ENCODE measurements at places on chromosomes 3 and 15.

- no peak overlapping the region for H3K4me3 ChIP-seq
- H3K27me3 ChIP-seq: no peaks in the 10 kb centered on the region
- no peaks in the 10 kb centered on the region for H3K36me3 ChIP-seq
- no peaks in the 10 kb centered on the region for H3K4me1 ChIP-seq
These were observed 26.7 kb downstream of the SLC2A2 start for GRCh38 chr3:170999737-171000242.

DNA sequence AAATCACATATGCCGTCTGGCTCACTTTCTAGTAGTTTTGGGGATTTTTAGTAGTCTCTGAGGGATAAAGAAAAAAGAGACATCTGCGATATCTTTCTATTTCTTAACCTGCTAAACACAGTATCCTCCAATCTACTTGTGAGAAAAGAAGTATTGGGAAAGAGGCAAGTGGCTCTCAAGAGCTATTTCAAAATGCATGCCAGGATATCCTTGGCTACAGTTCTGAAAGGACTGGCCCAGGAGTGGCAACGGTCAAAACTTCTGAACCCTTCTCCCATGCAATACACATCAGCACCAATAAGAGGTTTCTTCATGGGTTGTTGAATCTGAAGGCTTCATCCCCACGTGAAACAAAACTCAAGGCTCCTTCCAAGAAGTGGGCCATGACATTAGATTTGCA lies 204.0 kb upstream of the WNT5A start:
- H3K4me1 ChIP-seq: no peaks in the 10 kb centered on the region
- no peak overlapping the region for H3K27ac ChIP-seq
- no peak for DNase-seq
- H3K36me3 ChIP-seq: no peaks in the 10 kb centered on the region
- peaks cover 1% of the 10 kb centered on the region for H3K27me3 ChIP-seq

GRCh38 chr3:150249779-150250470 lies 158.2 kb upstream of the TSC22D2 start:
- no peak for DNase-seq
- H3K36me3 ChIP-seq: no peaks in the 10 kb centered on the region
- H3K27ac ChIP-seq: no peak overlapping the region
- peaks cover 2% of the 10 kb centered on the region for H3K4me1 ChIP-seq
- H3K27me3 ChIP-seq: peaks cover 19% of the 10 kb centered on the region
- H3K4me3 ChIP-seq: no peak overlapping the region

DNA sequence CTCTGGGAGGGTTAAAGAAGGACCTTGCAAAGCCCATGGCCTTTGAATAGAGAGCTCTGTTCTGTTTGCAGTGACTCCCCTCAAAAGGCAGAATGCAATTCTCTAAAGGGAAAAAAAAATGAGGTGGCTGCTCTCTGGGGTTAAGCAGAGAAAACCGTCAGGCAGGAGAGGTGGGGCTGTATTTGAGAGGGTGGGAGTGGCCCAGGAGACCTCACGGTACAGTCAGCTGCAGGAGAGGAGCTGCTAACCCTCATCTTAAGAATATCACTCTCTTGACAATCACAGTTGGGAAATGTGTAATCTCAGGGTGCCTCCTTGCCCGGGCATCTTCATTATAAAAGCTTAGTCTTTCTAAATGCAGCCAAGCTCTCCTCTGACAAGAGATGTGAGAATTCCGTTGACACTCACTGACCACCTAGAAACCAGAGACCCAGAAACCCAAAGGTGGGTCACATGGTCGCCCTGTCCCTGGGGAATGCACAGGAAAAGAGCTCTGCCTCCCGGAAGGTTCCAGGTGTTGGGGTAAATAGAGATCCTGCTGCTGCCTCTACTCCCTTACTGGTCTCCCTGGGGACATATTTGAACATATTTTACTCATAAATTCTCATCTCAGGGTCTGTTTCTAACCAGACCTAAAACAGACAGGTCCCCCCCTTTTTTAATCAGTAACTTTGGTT lies 159.1 kb upstream of the CTDSPL start:
- no peaks in the 10 kb centered on the region for H3K36me3 ChIP-seq
- H3K4me3 ChIP-seq: no peak overlapping the region
- no peaks in the 10 kb centered on the region for H3K4me1 ChIP-seq
- H3K27me3 ChIP-seq: peaks cover 8% of the 10 kb centered on the region
- H3K27ac ChIP-seq: no peak overlapping the region

DNA sequence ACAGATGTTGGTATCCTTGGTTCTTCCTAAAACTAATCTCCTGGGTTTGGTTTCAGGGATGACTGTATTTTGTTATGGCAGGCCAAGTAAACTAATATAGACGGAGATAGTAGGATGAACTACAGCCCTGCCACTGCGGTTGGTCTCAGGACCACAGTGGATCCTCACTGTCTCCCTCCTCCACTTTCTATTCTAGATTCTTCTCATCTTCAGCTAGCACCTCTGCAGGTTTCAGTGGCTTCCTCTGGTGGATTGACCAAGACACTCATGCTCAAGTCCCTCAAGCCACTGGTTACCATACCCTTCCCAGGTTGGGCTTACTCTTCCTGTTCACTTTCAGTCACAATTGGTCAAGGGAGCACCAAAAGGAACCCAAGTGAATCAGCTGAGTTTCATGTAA lies 71.1 kb upstream of the CLDN18 start:
- no peak overlapping the region for H3K4me3 ChIP-seq
- H3K27ac ChIP-seq: no peak overlapping the region
- no peaks in the 10 kb centered on the region for H3K4me1 ChIP-seq
- H3K36me3 ChIP-seq: no peaks in the 10 kb centered on the region
- DNase-seq: no peak

- no peaks in the 10 kb centered on the region for H3K36me3 ChIP-seq
- H3K27ac ChIP-seq: no peak overlapping the region
- H3K4me3 ChIP-seq: no peak overlapping the region
- H3K27me3 ChIP-seq: no peaks in the 10 kb centered on the region
These were observed 614.8 kb upstream of the ZNF717 start for GRCh38 chr3:76400141-76400540.

GRCh38 chr3:12574661-12575060 lies 17.8 kb downstream of the MKRN2 start:
- no peak for DNase-seq
- no peak overlapping the region for H3K4me3 ChIP-seq
- peaks cover 92% of the 10 kb centered on the region for H3K36me3 ChIP-seq

GRCh38 chr3:37601832-37602231 lies 259.8 kb upstream of the CTDSPL start:
- no peak overlapping the region for H3K4me3 ChIP-seq
- H3K27ac ChIP-seq: no peak overlapping the region
- DNase-seq: no peak
- no peaks in the 10 kb centered on the region for H3K4me1 ChIP-seq
- H3K36me3 ChIP-seq: no peaks in the 10 kb centered on the region
- no peaks in the 10 kb centered on the region for H3K27me3 ChIP-seq

DNA sequence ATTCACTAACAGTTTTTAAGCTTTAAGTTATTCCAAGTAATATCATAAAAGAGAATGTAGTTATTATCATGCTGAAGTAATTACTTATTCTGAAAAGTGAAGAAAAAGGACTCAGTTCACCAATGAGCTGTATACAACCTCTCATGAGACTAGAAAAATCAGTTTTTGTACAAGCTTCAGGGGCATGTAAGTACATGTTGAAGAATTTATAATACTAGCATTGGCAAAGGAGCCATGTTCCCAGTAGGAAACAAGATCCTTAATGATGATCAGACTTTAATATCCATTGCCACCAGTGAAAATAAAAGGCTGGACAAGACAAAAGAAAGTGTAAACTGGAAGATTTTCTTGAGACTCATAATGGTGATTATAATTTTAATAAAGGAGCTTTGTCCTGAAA lies 532.8 kb downstream of the PLOD2 start:
- H3K4me3 ChIP-seq: no peak overlapping the region
- no peaks in the 10 kb centered on the region for H3K27me3 ChIP-seq
- no peak for DNase-seq
- H3K27ac ChIP-seq: no peak overlapping the region

DNA sequence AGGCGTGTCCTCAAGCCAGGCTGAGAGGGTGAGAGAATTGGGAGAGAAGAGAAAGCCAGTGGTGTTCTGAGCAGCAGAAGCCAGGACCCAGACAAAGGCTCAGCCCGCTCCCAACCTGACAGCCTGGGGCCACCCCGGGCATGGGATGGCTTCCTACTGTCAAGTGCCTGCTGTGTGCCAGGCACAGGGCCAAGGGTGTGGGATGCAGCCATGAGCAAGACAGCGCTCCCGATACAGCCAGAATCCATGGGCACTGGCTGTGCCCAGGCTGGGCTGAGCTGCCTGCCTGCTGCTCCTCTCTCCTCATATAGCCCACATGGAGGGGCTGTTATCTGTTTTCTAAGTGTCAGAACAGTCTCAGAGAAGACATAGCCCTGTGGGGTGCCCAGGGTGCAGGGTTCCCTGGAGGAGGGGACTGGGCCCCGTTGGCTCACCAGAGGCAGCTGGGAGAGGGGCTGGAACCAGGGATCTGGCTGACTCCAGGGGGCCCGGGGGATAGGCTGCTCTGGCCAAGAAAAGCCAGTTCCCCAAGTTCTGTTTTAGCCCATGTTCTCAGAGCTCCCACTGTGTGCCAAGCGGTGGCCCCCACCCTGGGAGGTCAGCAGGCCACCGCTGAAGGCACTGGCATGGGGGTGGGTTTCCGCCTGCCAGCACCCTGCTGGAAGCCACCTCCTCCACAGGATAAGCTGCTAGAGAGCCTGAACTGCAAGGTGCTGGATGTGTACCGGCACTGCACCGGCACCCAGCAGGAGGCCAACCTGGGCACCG lies 39.0 kb downstream of the CFAP100 start:
- H3K27ac ChIP-seq: no peak overlapping the region
- H3K27me3 ChIP-seq: no peaks in the 10 kb centered on the region
- peaks cover 46% of the 10 kb centered on the region for H3K36me3 ChIP-seq
- H3K4me3 ChIP-seq: no peak overlapping the region
- DNase-seq: no peak
- no peaks in the 10 kb centered on the region for H3K4me1 ChIP-seq

- no peaks in the 10 kb centered on the region for H3K36me3 ChIP-seq
- no peak overlapping the region for H3K27ac ChIP-seq
- H3K27me3 ChIP-seq: no peaks in the 10 kb centered on the region
- H3K4me1 ChIP-seq: no peaks in the 10 kb centered on the region
These were observed 36.2 kb downstream of the VGLL3 start for GRCh38 chr3:86954747-86955146.

DNA sequence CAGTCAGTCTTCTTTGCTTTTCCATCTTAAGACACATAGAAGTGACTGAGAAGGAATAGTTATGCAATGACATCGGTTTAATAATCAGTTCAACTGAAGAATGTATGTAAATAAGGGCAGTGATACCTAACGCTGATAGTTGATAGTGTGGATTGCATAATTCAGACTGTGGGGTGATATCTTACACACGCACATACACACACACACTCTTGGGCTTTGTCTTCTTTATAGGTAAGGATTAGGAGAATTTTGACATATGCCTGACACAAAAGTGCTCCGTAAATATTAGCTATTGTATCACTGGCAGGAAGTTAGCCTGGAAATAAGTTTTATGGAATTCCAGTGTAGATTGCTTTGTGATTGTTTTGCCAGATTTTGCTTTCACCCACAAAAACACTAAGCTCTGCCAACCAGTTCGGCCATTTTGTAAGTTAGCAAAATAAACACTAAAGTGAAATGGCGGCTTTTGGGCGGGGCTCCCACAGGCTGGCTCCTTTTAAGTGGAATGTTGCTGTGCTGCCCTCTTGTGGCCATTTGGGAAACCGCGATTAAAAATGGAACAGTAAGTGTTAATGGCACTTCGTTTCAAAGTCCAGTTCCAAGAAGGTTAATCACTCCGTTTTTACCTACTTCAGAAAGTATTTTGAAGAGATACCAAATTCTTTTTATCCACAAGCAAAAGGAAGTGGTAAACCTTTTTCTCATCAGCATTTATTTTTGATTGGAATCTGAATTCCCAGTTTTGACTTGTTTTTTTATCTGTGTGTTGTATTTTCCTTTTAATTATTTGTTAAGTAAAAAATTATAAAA lies 17.7 kb downstream of the CHD2 start:
- peak overlapping the region; percentile 41 for H3K4me3 ChIP-seq
- peak overlapping the region; percentile 86 for H3K27ac ChIP-seq
- H3K4me1 ChIP-seq: peaks cover 84% of the 10 kb centered on the region
- peaks cover 62% of the 10 kb centered on the region for H3K36me3 ChIP-seq
- peak; percentile 78 for DNase-seq
- H3K27me3 ChIP-seq: no peaks in the 10 kb centered on the region

GRCh38 chr15:62524848-62525247 lies 359.8 kb upstream of the C2CD4B start:
- no peak overlapping the region for H3K4me3 ChIP-seq
- peaks cover 9% of the 10 kb centered on the region for H3K27me3 ChIP-seq
- no peaks in the 10 kb centered on the region for H3K4me1 ChIP-seq
- H3K27ac ChIP-seq: no peak overlapping the region
- no peaks in the 10 kb centered on the region for H3K36me3 ChIP-seq
- no peak for DNase-seq

- peaks cover 85% of the 10 kb centered on the region for H3K4me1 ChIP-seq
- H3K36me3 ChIP-seq: peaks cover 35% of the 10 kb centered on the region
- DNase-seq: peak; percentile 65
- H3K4me3 ChIP-seq: peak within 1 kb of the TSS; percentile 97
- H3K27me3 ChIP-seq: no peaks in the 10 kb centered on the region
- peak within 1 kb of the TSS; percentile 82 for H3K27ac ChIP-seq
These were observed at the start of gene RFTN1 for GRCh38 chr3:16513141-16514020. TSS of gene RFTN1 (minus strand) at chr3:16513699. CDS start at chr3:16493869, 19,830 bp downstream.

GRCh38 chr3:10983219-10983916 lies 9.2 kb upstream of the SLC6A1 start:
- H3K27ac ChIP-seq: no peak overlapping the region
- no peak for DNase-seq
- no peaks in the 10 kb centered on the region for H3K4me1 ChIP-seq
- H3K27me3 ChIP-seq: peaks cover 15% of the 10 kb centered on the region

DNA sequence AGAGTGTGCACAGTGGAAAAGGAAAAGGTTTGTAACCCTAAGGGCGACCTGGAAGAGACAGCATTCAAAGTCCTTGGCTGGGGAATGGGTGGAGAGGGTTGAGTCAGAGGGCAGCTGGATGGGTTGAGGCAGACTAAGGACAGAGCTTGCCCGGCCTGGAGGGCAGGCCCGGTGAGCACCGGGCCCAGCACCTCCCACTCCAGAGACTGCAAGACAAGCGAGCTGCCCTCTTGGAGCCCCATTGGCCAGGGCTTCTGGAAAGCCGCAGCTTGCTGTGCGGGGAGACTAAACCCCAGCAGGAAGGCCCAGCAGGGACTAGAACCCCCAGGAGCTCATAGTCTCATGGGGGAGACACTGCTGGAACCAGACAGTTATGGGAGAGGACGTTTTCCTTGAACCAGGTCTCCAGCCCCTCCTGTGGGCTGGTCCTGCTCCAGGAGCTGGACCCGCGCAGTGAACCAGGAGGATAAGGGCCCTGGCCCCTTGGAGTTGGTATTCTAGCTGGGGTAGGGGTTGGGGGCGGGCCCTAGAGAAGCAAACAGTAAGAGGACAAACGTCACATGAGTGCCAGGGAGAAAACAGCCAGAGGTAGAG lies 59.1 kb downstream of the RGMA start:
- no peak for DNase-seq
- peaks cover 17% of the 10 kb centered on the region for H3K4me1 ChIP-seq
- no peaks in the 10 kb centered on the region for H3K27me3 ChIP-seq
